H9 (cell line): ENCODE measurements at places on chromosomes 7 and 10.

GRCh38 chr10:97131181-97131628 is 54.6 kb downstream of the SLIT1 start:
- DNase-seq: no peak

- DNase-seq: no peak
Observed at GRCh38 chr10:48725708-48726107, 41.0 kb downstream of the WDFY4 start.

- no peak for DNase-seq
Observed at GRCh38 chr10:15486404-15486803, 115.3 kb upstream of the FAM171A1 start.

DNA sequence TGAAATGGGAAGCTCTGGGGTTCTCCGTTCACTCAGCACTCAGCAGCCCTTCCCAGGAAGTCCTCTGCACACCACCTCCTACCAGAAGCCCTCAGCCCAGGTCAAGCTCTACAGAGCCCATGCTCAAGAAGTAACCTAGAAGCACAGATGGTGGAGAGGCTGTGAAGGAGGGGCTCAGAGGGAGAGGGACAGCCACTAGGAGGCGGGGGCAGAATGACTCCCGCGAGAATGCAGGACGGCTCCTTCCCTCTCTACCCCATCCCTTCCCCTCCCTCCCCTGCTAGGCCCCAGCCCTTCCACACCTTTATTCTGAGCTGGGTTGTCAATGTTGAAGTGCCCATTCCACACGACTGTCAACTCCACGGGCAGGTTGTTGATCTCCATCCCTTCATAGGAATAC is 373.2 kb downstream of the PLXNA4 start:
- peak; percentile 52 for DNase-seq

GRCh38 chr7:1530946-1531262 is 402 bp downstream of the MAFK start:
- no peak for DNase-seq

DNA sequence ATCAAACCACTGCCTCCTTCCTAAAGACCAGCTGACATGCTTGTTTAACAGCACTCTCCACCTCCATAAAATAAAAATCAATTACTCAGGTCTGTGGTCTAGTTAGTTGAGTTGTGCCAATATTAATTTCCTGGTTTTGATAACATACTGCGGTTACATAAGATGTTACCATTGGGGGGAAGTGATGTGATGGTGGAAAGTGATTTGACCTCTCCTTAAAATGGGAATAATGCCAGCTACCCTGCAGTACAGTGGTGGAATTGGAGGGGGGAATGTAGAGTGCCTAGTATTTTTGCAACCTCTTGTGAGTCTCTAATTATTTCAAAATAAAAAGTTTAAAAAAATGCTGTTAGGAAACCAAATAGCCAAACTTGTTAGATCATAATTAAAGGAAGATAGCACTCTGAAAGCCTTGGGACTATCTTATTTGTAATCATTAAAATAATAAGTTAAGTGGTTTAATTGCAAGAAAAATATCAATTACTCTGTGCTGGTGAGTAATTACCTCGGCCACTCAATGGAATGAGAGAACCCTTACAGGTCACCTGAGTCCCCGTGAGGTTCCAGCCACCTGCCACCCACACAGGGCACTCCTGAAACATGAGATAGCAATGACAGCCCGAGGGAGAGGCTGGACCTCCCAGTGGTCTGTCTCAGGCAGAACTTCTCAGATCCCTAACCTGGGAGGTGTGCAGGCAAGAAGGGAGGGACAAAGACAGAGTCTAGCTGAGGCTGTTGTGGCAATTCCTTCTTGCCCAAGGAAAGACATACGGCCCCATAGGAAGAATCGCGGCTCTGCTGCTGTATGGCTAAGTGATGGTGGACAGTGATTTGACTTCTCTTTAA is 94.1 kb downstream of the SH3PXD2A start:
- no peak for DNase-seq

GRCh38 chr7:24902276-24902675 is 77.7 kb downstream of the OSBPL3 start:
- DNase-seq: no peak

GRCh38 chr7:42104231-42104630 is 132.8 kb downstream of the GLI3 start:
- no peak for DNase-seq

- DNase-seq: no peak
Observed at GRCh38 chr7:101848208-101848951, 31.0 kb downstream of the CUX1 start.

- peak; percentile 50 for DNase-seq
Observed at GRCh38 chr10:123100030-123100762, 35.6 kb upstream of the HMX3 start.

- no peak for DNase-seq
Observed at GRCh38 chr7:46390042-46390441, 469.0 kb upstream of the IGFBP3 start.

DNA sequence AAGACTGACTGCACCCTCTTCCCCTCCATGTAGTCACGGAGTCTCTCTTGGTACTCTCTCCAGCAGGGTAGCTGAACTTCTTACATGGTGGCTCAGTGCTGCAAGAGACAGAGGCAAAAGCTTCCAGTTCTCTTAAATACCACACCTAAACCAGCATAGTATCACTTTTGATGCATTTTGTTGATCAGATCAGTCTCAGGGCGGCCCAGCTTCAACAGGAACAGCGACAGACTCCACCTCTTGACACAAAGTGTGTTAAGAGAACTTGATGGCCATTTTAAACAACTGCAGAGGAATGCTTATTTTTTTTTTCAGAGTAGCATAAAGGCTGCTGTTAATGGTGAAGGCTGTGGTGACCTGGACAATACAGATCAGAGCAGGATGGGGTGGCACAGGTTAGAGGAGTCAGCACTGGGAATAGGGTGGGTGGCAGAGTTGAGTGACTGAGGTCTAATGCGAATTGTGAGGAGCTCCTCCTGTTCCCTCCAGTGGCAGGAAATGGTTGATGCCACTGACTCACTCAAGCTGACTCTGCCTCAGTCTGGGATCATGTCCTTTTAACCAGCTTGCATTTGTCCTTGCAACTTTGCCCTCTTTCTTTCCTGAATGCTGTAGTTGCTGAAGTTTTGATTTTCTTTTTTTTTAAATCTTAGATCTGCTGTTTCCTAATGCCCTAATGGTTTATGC is 17.3 kb downstream of the MGAM start:
- peak; percentile 48 for DNase-seq

DNA sequence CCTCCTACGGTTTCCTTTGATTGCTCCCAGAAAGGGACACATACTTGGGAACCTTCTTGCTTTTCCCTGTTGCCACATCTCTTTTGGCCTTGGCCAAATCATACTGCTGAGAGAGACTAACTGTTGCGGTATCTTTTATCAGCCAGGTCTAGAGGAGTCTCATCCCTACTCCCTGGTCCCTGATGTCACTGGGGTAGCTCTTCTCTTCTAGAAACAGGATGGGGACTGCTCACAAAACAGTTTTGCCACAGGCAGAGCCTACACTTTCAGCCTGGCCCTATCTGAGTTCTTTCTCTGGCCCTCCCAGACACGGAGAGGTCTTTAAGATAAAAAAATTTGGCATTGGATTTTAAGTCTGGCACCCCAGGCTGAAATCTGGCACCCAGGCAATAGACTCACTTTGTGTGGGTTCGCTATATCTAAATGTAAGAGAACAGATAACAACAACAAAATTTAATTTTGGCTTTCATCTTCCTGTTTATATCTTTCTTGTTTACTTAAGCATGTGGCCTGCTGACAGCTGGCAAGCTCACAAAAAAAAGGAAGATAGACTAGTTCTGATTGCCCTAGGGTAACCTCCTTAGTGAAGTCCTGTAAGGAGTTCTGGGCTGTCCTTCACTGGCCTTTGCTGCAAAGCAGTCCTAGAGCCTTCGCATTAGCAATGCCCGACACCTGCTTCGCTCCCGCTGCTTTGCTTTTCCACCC is 228.3 kb upstream of the NPVF start:
- no peak for DNase-seq

GRCh38 chr7:112021379-112022044 is 184.7 kb downstream of the DOCK4 start:
- no peak for DNase-seq

DNA sequence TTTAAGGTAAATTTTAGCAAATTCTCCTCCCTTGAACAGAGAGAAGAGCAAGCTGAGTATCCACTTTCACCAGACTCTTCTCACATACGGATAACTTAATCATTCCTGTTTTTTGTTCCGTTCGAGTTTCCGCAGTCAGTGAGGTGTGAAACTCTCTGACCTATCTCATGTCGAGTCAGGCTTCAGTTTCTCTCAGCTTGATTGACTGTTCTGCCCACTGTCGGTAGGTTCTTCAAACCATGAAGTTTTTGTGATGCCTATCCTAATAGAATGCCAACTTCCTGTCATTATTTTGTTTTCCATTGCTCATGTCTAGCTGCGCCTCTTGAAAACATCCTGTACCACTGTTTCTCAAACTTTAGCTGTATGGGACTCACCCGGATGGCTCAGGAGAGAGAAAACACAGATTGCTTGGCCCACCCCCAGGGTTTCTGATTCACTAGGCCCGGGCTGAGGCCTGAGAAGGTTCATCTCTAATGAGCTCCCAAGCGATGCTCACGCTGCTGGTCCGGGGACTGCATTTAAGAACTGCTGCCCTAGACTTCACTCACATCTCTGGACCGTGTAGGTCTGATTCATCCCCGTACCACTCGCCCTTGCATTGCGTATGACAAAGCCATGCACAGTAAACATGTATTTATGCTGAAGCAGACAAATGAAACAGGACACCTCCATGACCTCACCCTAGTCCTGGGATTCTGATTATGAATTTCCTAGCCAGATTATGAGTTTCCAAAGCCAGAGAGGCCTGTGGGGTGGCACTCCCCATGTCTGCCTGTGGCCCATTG is 208.4 kb upstream of the AGK start:
- no peak for DNase-seq

- DNase-seq: no peak
Observed at GRCh38 chr10:120961795-120962755, 110.9 kb downstream of the WDR11 start.

- no peak for DNase-seq
Observed at GRCh38 chr10:50405723-50406122, 154.4 kb upstream of the ASAH2 start.

DNA sequence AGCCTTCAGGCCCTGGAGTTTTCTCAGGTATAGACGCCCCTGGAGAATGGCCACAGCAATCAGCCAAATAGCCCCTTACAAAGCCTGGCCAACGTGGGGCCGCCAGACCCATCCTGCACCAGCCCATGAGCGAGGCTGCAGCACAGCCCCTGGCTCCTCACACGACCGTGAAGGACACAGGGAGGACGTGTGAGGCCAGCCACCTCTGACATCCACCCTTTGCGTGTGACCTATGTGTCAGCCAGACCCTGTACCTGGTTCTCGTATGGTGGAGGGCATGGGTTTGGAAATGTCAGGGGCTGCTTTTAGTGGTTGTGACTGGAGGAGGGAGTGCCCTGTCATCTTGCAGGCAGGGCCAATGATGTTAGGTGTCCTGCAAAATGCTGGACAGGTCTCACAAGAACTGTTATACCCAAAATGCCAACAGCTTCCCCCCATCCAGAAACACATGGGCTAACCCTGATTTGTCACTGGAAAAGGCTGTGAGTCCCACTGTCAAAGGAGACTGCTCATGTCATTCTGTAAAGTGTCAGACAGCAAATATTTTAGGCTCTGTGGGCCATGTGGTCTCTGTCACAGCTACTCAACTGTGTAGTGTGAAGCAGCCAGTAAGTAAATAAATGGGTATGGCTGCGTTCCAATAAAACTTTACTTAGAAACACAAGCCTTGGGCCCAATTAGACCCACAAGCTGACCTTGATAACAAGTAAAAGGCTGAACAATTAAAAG is 30.0 kb downstream of the NOD1 start:
- DNase-seq: no peak

- DNase-seq: no peak
Observed at GRCh38 chr7:133587903-133588302, 335.0 kb downstream of the EXOC4 start.

DNA sequence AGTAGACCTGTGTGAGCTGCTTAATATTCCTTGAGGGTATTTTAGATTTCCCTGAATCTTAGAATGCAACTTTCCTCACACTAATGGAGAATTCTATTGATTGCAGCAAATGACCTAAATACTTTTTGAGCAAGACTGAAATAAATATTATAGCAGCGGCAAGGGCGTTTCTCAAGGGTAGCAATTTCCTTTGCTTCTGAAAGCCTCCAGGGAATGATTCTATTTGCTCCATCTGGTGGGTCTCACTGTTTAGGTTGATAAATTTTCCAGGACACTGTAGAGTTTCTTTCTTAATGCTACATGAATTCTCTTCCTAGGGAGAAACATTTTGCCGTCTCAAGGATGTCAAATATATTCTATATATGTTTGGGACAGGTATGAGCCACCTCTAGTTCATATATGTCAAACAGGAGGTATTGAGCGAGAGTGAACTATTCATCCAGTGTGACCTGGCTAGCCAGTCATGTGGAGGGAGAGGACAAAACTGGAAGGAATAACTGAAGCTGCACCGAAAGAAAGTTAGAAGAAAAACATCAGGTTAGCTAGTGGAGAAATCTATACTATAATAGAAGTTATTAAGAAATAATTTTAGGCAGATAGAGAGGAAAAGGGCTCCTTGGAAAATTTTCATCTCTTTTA is 57.9 kb upstream of the FZD8 start:
- DNase-seq: no peak

GRCh38 chr10:9869205-9869604 is 1148.5 kb upstream of the CELF2 start:
- no peak for DNase-seq

DNA sequence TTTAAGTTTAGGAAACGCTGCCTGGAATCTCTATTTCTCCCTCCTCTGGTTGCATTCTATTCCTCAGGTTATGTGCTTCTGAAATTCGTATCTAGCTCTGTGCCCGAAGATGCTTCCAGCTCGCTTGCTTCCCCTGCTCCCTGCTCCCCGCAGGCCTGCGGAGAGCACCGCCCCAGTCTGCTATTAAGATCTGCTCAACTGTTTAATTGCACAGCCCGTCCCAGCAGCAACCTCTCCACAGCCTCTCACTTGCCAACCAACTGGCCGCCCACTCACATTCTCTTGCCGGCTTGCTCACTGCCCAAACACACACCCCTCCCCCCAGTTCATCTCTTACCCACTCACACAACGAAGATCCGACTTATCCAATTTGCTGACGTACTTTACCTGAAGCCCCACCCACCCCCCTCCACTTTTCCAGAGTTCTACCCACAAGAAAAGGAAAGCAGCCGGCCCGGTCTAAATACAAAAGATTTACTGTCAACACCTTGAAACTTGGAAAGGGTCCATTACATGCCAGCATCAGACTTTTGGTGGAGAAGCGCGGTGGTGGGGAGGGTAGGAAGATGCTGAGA is 167.3 kb upstream of the KLF14 start:
- no peak for DNase-seq

GRCh38 chr7:159067576-159068487 is 76.8 kb downstream of the VIPR2 start:
- no peak for DNase-seq

GRCh38 chr7:37405603-37406122 is 43.0 kb downstream of the ELMO1 start:
- no peak for DNase-seq

DNA sequence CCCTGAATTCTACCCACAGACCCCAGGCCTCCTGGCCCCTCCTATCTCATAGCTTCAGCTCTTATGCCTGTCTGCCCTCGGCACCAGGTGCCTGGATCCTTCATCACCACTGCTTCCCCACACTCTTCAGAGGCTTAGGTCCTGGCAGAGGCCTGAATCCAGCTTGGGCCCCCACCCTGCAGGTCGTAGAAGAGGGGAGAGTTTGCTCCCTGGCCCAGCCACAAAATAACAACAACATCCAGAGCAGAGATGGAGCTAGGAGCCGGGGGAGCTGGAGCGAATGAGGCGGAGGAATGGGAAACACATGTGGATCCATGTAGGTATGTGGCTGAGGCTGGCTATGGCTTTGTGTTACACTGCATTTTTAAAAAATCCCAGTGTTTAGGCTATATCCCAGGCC is 7.8 kb upstream of the OPN4 start:
- DNase-seq: no peak
